ENCODE measurements at places on chromosomes 1 and 21. TPM values are rescaled to one million over a fixed set of nuclear protein-coding genes. Genes with fewer than 3 reads are reported as not detected.
A peak's percentile ranks its signal among the peaks of the same experiment; 100 is the strongest.

The S100A7A gene
- not detected for polyA plus RNA-seq

DNA sequence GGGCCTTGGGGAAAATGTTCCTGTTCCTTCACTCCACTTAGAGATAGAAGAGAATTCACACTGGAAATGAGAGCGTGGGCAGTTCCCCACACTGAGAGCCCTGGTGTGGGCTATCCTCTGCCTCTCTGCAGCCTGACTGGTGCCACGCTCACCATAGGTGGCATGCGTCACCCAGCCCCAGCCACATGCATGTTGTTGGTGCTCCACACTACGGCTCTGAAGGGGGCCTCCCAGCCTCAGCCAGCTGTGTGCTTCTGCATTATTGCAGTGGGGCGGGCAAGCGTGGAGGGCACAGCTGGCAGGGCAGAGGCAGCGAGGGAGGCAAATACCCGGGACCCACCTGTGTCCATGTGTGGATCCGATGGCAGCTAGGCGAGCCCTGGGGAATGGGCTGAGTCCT, 14.7 kb upstream of the RASSF5 start:
- H3K4me1 ChIP-seq: peaks cover 27% of the 10 kb centered on the region
- no peaks in the 10 kb centered on the region for H3K36me3 ChIP-seq
- H3K4me3 ChIP-seq: no peak overlapping the region
- DNase-seq: no peak

DNA sequence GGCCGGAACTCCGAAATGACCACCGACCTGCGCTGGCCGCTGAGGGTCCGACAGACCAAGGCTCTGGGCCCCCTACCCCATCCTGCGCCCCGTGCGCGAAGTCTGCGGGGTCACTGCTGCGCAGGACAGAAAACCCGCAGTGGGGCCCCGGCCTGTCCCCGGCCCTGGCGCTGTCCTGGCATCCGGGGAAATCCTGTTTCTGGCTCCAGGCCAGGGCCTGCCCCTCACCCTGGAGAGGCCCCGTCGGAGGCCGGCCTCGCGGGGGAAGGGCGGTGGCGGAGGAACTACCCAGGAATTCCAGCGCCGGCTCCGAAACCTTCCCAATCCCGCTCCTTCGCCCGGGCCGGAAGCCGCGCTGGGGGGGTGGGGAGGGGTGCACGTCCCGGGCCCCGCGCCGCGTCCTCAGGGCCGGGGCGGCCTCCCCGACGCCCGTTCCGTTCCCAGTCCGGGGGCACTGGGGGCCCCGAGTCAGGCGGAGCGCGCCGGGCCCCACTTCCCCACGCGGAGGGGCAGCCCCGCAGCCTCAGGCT, 77.0 kb downstream of the MORN1 start:
- no peaks in the 10 kb centered on the region for H3K36me3 ChIP-seq
- no peaks in the 10 kb centered on the region for H3K27me3 ChIP-seq
- peak overlapping the region; percentile 45 for H3K4me3 ChIP-seq
- H3K27ac ChIP-seq: peak overlapping the region; percentile 96
- DNase-seq: peak; percentile 73

GRCh38 chr1:110196917-110197765, 13.0 kb upstream of the KCNC4 start:
- H3K4me1 ChIP-seq: no peaks in the 10 kb centered on the region
- H3K27me3 ChIP-seq: no peaks in the 10 kb centered on the region
- no peak overlapping the region for H3K27ac ChIP-seq
- no peak overlapping the region for H3K4me3 ChIP-seq
- no peaks in the 10 kb centered on the region for H3K36me3 ChIP-seq

The GAS5 gene
- polyA plus RNA-seq: 151 TPM

DNA sequence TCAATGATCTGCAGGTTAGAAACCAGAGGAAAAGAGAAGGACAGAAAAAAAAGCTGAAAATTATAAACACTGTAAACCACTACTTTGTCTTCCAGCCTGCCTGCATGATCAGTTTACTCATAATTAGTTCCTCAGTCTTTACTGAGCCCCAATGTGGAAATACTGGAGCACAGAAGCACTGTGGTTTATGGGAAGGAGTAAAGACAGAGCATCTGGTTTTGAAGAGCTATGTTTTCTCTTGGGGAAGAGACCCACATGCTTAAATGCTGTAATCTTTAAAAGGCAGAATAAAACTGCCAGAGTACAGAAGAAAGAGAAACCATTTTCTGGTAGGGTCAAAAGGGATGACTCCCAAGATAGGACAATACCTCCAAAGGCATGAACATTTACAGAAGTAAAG, 159.0 kb upstream of the ZNHIT6 start:
- no peaks in the 10 kb centered on the region for H3K27me3 ChIP-seq
- no peak for DNase-seq
- H3K27ac ChIP-seq: no peak overlapping the region
- no peaks in the 10 kb centered on the region for H3K4me1 ChIP-seq
- no peak overlapping the region for H3K4me3 ChIP-seq

DNA sequence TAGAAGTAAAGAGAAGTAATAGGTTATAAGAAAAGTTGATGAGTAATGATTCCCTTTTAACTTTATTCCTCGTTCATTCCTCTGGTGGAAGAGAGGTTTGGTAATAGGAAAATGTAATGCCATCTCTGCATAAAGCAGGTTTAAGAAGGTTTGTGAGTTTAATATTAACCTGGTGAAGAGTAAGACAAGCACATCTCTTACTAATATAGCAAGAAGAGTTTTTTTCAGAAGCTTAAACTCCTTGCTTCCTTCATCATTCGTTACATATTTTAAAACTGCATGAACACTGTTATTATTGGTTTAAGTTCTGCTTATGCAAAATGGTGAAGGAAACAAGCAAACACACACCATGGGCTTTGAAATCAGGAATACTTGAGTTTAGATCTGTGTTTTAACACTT, 9.2 kb upstream of the PLA2G4A start:
- H3K27me3 ChIP-seq: no peaks in the 10 kb centered on the region
- no peaks in the 10 kb centered on the region for H3K36me3 ChIP-seq
- no peaks in the 10 kb centered on the region for H3K4me1 ChIP-seq
- no peak overlapping the region for H3K4me3 ChIP-seq

The CLEC20A gene
- polyA plus RNA-seq: not detected

- H3K4me1 ChIP-seq: no peaks in the 10 kb centered on the region
- H3K36me3 ChIP-seq: no peaks in the 10 kb centered on the region
- H3K4me3 ChIP-seq: no peak overlapping the region
- H3K27me3 ChIP-seq: no peaks in the 10 kb centered on the region
- no peak overlapping the region for H3K27ac ChIP-seq
These were observed 738.8 kb downstream of the AMY1C start for GRCh38 chr1:104488296-104489015.

GRCh38 chr1:78825561-78825960, 175.9 kb downstream of the IFI44 start:
- H3K27me3 ChIP-seq: no peaks in the 10 kb centered on the region
- no peaks in the 10 kb centered on the region for H3K4me1 ChIP-seq
- H3K27ac ChIP-seq: no peak overlapping the region
- no peak for DNase-seq
- H3K36me3 ChIP-seq: no peaks in the 10 kb centered on the region
- H3K4me3 ChIP-seq: no peak overlapping the region

GRCh38 chr1:160492617-160493016, 30.4 kb downstream of the SLAMF6 start:
- H3K36me3 ChIP-seq: no peaks in the 10 kb centered on the region
- H3K27ac ChIP-seq: no peak overlapping the region
- H3K27me3 ChIP-seq: no peaks in the 10 kb centered on the region

DNA sequence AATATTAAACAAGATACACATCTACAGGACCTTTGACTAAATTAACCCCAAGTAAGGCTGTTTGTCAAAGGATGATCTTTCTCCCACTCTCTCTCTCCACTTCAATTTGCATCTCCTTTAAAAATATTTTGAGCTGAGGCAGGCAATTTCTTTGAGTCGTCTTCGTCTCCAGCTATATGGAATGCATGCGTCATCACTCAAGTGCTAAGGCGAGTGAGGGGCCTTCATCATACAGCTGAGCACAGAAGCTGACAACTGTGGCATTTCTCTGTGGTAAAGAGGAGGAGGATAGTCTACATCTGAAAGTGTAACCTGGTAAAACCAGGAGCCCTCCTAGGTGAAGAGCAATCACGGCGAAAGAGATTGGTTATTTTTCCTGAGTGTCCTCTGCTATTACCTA, 7.6 kb downstream of the EPHX4 start:
- H3K27me3 ChIP-seq: no peaks in the 10 kb centered on the region
- no peak overlapping the region for H3K4me3 ChIP-seq
- H3K27ac ChIP-seq: no peak overlapping the region

The ZSWIM5 gene
- polyA plus RNA-seq: 0.22 TPM

The NAV1 gene
- polyA plus RNA-seq: 13.7 TPM

GRCh38 chr1:186793582-186793927, 35.2 kb upstream of the PLA2G4A start:
- no peaks in the 10 kb centered on the region for H3K36me3 ChIP-seq
- H3K4me1 ChIP-seq: no peaks in the 10 kb centered on the region
- DNase-seq: no peak
- no peaks in the 10 kb centered on the region for H3K27me3 ChIP-seq
